Effector CD4-positive, alpha-beta T cell (primary cell): ENCODE measurements at places on chromosomes 1 and 21.

GRCh38 chr1:147892731-147893214 is 9.8 kb upstream of the GJA8 start:
- peak; percentile 6 for DNase-seq

DNA sequence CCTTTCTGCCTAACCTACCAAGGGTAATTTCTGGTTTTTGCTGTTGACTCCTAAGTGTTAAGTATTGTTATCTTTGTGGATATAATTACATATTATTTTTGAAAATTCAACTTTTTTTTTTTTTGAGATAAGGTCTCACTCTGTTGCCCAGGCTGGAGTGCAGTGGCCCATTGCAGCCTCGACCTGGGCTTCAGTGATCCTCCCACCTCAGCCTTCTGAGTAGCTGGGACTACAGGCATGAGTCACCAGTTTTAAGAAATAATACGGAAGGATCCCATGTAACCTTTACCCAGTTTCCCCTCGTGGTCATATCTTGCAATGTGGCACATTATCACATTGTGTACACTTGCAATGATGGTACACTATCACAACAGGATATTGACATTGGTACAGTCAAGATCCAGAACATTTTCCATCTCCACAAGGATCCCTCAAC is 3.1 kb downstream of the CHD1L start:
- DNase-seq: no peak

- no peak for DNase-seq
Observed at GRCh38 chr1:171484760-171485374, 463 bp upstream of the PRRC2C start.

DNA sequence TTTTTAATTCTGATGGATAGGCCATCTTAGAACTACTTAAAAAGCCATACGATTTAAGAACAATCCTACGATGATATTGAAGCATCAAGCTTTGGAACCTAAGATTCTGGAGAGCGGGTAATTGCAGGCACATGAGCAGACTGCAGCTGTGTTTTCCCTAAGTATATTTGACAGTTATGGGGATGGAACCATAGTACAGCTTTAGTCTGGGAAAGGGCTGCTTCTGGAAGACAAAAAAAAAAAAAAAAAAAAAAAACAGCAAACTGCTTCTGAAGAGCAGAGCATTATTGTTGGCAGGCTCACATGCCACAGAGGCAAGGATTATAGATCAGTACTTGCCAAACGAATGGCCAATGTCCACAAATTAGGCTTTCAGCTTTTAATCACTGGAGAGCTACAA is 1618.7 kb downstream of the AMY1C start:
- no peak for DNase-seq

- DNase-seq: no peak
Observed at GRCh38 chr1:25477448-25478034, 46.8 kb downstream of the MACO1 start.

DNA sequence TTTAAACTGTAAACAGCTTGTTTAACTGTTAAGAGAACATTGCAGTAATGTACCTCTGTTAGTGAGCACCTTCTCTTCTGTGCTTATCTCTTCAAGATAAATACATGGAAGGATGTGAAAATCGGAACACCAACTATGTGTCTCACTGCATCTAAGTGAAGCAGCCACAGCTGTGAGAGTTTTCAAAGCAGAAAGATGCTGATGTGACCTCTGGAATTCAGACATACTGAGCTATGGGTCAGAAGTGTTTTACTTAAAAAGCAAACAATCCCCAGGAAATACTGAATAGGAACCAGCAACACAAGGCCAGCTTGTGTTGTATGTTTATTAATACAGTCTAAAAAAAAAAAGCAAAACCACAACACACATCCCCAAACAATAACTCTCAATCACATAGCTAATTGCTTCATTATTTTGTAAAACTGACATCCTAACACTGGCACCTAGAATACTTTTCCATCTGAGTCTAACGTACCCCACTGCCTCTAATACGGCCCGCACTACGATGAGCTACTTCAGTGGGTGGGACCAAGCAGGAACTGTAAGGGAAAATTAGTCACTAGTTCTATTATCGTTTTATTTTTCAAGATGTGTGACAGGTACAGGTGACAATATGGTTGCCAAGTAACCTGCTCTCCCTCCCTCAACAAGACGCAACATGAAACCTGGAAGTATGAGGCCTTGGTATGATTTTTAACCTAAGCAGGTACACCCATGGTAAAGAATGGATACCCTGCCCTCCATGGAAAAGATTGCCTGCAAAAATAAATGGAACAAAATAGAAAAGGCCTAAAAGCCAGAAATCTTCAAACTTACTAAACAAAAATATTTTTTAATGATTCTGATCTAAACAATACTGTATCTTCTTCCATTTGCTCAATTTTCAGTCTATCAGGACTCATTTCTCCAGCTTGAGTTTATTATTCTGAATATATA is 13.9 kb downstream of the ERRFI1 start:
- no peak for DNase-seq

GRCh38 chr1:111505641-111506119 is 2.2 kb upstream of the ADORA3 start:
- no peak for DNase-seq
